Activated naive CD4-positive, alpha-beta T cell treated with anti-CD3 and anti-CD28 coated beads, Interleukin-2, amount 50 U/mL, for 72 hours (primary cell): ENCODE measurements at places on chromosomes 13 and 19.
A peak's percentile ranks its signal among the peaks of the same experiment; 100 is the strongest.

GRCh38 chr19:49340069-49340864, 5.1 kb downstream of the CD37 start:
- DNase-seq: no peak

- DNase-seq: no peak
Observed at GRCh38 chr13:112251930-112252585, 124.1 kb upstream of the SPACA7 start.

DNA sequence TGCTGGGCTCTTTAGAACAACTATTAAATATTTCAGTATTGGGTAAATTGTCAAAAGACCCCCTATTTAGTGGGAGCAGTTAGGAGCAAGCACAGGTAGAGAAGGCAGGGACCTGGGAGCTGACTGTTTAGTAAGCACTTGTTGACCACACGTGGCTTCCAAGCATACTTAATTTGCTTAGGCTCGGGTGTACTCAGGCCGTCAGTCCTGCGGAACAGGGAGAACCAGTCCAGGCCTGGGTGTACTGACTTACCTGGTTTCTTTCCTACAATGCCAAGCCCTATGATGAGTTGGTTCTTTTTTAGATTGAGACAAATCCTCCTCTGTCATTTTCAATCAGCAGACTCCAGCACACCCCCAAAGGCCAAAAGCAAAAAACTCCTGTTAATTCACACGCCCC, 90.0 kb downstream of the WDFY2 start:
- no peak for DNase-seq

DNA sequence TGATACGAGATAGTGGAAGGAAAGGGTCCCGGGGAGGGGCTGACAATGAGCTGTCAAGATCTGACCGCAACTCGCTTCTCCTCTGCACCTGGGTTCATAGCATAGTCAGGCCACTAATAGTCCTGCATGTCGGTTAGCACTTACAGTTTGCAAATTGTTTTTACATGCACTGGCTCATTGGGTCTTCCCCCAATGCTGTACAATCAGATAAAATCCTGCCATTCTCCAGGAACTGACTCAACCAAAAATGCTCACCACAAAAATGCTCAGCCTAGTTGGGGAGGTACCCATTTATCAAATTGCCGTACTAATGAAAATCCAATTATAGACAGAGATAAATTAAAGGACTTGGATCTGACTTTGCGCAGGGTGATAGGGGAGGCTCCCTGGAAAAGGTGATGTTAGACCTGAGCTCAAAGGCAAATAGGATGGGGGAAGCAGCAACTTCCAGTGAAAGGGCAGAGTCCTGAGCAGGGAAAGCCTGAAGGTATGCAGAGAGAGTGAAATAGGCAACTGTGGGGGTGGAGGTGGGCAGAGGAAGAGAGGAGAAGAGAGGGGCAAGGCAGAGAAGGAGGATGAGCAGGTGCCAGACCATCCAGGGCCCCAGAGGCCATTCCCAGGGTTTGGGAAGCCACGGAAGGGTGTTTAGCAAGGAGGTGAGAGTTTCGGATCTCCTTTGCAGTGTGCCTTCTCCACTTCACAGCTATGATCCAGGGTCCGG, 326.1 kb upstream of the TSHZ3 start:
- no peak for DNase-seq

DNA sequence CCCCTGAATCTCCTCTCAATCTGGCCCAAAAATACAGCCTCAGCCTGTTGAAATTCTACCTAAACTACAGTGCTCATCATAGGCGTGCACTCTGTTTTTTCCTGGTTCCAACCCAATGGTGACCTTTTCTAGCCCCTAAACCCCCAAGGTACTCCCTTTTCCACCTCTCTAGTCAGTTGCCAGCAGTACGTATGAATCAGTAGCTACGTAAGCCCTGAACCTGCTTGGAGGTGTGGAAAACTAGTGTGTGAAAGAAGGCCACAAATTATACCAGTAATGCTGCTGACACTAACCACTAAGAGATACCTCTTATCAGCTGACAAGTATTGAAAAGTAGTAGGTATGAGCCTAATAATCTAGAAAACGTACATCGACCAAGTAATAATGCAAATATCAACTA, 60.9 kb downstream of the FOXO1 start:
- no peak for DNase-seq

DNA sequence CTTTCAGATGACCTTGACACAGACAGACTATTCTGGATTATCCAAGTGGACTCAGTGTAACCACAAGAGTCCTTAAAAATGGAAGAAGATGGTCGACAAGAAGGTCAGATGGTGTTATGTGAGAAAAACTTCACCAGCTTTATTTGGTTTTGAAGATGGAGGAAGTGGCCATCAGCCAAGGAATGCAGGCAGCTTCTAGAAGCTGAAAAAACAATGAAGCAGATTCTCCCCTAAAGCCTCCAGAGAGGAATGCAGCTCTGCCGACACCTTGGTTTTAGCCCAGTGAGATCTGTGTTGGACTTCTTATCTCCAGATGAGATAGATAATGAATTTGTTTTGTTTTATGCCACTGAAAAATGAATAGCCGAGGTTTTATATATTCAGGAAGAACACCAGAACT, 501.5 kb downstream of the DCT start:
- DNase-seq: no peak

DNA sequence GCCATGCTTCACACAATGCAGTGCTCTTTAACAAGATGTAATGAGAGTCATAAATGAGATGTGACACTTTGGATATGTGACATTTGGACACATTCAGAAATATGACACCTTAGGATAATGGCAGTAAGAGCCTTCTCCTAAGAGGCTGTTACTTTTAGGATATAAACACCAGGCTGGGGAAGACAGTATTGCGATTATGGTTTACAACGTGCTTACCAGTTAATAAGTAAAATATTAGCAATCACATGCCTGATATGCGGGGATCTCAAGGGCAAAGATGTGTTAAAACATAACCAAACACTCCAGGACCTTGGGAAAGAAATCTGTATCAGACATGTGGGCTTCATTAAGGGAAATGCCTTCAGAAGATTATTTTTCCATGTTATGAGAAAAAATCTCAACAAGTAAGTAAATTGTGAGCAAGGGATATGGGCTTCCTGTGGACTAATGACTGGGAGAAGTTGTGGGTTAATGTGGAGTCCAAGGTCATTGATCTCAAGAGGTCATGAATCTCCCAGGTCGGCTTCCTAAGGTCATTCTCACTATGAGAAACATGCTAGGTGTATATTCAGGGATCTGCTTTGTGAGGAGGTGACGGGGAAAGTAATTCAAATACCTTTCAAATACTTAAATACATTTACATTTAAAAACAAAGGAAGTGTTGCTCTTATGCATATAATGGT, 105.3 kb downstream of the STARD13 start:
- DNase-seq: no peak

GRCh38 chr13:107650081-107650701, 565.1 kb downstream of the LIG4 start:
- DNase-seq: no peak

GRCh38 chr13:38419312-38419873, 69.7 kb downstream of the UFM1 start:
- no peak for DNase-seq

DNA sequence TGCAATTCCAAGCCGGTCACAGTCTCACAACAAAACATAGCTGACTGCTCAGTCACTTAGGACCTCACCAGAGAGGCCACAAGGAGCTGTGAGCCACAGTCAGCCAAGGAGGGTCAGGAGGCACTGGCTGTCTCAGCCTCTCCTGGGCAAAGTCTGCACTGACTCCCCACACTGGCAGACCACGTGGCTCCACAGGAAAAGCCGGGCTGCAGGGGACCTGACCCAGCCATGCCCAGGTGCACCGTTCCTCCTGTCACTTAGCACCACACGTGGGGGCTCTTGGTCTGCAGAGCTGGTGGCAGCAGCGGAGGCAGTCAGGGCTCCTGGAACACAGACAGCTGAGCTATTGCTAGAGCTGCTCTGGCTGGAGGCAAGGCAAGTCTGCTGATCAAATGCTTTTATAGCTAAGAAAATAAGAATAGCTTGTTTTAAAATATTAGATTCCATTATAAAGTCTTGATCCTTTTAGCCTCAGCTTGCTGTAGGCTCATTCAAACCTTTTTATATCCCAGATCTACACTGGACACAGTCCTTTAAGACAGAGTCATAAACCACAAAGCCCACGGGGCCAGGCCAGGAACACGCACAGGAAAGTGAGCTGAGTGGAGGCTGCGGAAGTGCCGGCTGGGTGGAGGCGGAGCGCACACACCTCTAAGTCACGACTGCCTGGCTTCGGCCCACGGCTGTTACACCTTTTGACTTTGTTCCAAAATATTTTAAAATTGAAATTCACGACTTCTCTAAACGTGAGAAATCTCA, 744.1 kb downstream of the UQCRFS1 start:
- peak; percentile 7 for DNase-seq

DNA sequence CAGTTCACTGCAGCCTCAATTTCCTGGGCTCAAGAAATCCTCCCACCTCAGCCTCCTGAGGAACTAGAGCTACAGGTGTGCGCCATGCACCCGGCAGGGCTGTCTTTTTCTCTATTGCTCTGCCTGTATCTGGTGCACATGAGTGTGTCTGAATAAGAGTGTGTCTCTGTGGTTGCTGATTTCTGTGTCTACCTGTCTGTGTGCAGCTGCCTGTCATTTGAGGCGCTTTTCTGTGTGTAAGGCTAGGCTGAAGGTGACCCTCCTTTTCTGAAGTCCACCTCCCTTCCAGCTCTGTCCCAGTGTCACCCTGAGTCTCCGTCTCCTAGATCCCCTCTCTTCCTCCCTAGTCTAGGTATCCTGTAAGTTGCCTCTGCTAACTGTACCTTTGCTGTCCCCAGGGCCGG, 1.5 kb upstream of the PRR12 start:
- no peak for DNase-seq

- DNase-seq: no peak
Observed at GRCh38 chr19:36409841-36410240, 8.6 kb downstream of the ZFP82 start.

DNA sequence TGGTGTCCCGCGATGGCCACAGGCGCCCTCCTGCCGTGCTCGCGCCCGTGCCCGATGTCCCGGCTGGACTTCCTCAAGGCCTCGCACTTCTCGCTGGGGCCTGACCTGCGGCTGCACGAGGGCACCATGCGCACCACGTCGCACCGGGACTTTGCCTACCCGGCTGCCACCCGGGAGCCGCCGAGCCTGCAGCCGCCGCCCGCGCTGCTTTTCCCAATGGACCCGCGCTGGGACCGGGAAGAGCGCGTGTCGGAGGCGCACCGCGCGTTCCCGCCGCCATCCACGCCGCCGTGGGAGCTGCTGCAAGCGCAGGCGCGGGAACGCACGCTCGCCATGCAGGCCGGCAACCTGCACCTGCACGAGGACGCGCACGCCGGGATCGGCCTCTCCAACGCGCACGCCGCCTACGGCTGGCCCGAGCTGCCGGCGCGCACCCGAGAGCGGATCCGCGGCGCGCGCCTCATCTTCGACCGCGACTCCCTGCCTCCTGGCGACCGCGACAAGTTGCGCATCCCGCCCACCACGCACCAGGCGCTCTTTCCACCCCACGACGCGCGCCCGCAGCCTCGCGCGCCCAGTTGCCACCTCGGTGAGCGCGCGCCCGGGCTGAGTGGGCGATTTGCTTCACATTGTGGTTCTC, 12.1 kb upstream of the PEX11G start:
- no peak for DNase-seq
